NCI-H1092 (cell line): ENCODE measurements at places on chromosomes 6 and 20.

DNA sequence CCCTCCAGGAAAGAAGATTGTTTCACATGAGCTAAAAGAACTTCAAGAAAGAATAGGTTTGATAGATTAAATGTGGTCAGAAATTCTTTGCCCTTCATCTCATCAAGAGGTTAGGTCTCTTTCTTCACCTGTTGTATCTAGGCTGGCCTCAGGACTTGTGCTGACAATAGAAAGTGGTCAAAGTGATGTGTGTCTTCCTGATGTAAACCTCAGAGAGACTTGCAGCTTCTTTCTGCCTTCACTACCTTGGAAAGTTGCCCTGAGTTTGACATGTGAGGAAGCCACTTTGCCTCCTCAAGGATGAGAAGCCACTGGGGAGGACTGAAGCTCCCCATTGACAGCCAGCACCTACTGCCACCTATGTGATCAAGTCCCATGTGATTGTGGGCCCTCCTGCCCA lies 46.3 kb downstream of the TBPL1 start:
- no peak for DNase-seq

DNA sequence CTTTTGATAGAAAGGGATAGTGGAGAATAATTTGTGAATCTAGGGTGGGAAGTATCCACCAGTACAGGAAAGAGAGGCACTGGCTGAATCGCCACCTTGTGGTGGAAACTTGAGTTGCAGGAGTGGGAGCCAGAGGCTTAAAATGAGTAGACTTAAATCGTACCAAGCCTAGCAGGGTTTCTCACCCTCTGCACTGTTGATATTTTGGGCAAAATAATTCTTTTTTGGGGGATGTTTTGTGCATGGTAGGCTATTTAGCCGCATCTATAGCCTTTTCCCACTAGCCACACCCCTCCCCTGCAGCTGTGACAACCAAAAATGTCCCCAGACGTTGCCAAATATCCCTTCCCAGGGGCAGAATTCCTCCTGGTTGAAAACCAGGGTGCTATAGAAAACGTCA lies 119.1 kb downstream of the DHX35 start:
- DNase-seq: peak; percentile 66

DNA sequence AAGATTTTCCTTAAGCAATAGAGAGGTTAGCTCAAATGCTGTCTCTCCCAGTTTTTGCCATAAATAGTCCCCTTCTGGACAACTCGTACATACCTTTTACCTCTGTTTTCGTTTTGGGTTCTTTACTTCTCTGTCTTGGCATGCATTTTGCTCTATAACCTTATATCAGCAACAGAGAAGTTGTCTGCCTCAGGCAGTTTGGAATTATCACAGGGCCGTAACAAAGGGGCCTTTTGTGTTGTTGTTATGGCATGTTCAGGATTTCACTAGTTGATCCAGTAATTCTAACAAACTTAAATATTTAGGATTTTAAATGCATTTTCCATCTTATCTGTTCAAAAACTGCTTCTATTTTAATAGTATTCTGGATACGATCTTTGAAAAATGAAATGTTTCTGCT lies 259.8 kb downstream of the CD109 start:
- no peak for DNase-seq

- no peak for DNase-seq
Measured at GRCh38 chr6:123520217-123520616, 116.5 kb downstream of the TRDN start.

DNA sequence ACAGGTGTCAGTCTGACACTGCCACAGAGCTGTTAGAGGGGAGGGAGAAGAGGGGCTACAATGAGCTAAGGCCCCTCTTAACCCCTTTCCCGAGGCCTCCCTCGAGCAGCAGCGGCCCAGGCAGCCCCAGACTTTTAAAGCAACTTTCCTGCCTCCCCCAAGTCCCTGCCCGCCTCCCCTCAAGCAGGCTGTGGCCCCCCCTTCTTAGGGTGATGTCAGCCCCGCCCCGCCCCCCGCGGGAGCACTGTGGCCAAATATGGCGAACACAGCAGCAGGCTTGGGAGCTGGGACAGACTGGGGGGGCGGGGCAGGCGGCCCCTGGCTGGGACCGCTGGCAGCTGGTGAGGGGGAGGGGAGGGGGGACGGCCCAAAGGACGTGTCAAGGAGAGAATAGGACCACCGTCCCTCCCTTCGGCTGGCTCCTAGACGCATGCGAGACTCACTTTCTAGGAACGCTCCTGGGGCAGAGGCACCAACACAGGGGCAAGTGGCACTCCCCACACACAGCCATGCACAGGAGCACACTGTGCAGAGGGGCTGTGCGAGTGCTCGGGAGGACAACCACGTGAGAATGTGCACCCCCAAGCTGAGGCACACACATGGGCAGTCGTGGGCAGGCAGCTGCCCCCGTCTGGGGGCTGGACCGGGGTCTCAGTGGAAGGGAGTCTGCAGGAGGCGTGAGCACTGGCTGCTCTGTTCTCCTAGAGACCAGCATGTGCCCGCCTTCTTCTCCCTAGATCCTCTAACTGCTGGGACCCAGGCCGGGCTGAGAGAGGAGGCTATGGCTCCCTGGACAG lies 6.7 kb downstream of the TEAD3 start:
- no peak for DNase-seq

DNA sequence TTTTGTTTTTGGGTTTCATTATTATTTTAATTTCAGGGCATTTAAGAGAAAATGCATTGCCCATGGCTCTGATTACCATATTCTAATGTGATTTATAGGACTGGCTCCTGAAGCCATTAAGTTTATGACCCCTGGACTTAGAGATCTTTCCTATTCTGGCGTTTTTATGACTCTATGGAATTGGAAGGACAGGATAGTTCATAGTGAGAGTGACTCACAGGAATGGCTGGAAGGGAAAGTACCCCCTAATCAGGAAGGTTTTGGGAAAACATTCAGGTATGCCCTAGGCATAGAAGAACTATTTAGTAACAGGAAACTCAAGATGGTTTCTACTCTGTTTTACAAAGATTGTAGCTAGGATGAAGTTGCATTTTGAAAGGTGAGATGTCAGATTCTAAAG lies 108.6 kb upstream of the SLC2A12 start:
- no peak for DNase-seq

DNA sequence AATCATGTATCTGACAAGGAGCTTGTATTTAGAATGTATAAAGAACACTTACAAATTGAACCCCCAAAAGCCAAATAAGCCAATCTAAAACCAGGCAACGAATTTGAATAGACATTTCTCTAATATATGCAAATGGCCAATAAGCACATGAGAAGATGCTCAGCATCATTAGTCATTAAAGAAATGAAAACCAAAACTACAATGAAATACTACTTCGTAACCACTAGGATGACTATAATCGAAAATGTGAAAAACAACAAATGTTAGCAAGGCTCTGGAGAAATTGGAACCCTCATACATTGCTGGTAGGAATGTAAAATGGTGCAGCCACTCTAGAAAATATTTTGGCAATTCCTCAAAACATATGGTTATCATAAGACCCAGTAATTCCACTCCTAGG lies 105.8 kb upstream of the TOP1 start:
- DNase-seq: no peak

- no peak for DNase-seq
Measured at GRCh38 chr20:41538810-41539596, 79.2 kb downstream of the CHD6 start.

DNA sequence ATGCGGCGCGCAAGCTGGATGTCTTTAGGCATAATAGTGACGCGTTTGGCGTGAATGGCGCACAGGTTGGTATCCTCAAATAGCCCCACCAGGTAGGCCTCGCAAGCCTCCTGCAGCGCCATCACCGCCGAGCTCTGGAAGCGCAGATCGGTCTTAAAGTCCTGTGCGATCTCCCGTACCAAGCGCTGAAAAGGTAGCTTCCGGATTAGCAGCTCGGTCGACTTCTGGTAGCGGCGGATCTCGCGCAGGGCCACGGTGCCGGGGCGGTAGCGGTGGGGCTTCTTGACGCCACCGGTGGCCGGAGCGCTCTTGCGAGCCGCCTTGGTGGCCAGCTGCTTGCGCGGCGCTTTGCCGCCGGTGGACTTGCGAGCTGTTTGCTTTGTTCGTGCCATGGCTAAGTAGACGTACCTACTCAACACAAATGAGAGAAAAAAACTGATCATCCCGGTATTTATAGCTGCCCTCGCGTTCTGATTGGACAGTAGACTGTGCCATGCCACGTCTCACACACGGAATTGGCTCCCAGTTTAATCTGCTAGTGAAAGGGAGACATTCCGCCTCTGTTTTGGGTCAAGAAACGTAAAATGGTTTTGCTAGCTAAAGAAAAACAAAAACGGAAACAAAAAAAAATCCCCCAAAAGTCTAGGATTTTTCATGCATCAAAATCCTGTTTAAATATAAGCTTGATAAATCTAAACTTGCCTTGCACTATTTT lies 40.1 kb downstream of the OR2B2 start:
- DNase-seq: peak; percentile 84

GRCh38 chr20:57671662-57672061 lies 38.2 kb downstream of the PMEPA1 start:
- DNase-seq: peak; percentile 14

- DNase-seq: no peak
Measured at GRCh38 chr6:142786476-142786875, 158.5 kb downstream of the HIVEP2 start.

DNA sequence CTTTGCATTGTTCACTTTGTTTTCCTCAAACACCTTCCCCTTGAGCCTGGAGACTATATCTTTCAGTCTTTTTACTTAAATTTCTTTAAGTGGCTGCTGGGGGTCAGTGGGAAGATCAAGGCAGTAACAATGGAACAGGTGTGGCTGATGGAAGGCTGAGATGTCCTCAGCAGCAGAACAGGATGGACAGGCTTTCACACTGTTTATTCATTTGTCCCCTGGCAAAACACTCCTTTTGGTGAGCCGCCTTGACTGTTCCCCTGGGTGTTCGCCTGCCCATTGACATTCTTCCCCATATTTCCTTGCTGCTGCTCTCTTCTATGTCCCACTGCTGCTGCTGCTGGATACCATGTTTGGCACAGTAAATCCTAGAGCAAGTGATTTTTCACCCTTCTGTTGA lies 38.1 kb downstream of the RNF144B start:
- DNase-seq: no peak
